ENCODE measurements at places on chromosomes 1 and 21. TPM values are rescaled to one million over a fixed set of nuclear protein-coding genes. Genes with fewer than 3 reads are reported as not detected.
A peak's percentile ranks its signal among the peaks of the same experiment; 100 is the strongest.

The UBL4B gene
- total RNA-seq = not detected

The MAP3K21 gene
- total RNA-seq = 6.9 TPM

The ZSWIM5 gene
- under 0.01 TPM for total RNA-seq

The GPR3 gene
- total RNA-seq = not detected

The AIRE gene
- total RNA-seq = not detected

The ANKRD34A gene
- total RNA-seq = under 0.01 TPM

The BARHL2 gene
- total RNA-seq = not detected

The CHIA gene
- not detected for total RNA-seq

The GPATCH2 gene
- total RNA-seq = 33.3 TPM

DNA sequence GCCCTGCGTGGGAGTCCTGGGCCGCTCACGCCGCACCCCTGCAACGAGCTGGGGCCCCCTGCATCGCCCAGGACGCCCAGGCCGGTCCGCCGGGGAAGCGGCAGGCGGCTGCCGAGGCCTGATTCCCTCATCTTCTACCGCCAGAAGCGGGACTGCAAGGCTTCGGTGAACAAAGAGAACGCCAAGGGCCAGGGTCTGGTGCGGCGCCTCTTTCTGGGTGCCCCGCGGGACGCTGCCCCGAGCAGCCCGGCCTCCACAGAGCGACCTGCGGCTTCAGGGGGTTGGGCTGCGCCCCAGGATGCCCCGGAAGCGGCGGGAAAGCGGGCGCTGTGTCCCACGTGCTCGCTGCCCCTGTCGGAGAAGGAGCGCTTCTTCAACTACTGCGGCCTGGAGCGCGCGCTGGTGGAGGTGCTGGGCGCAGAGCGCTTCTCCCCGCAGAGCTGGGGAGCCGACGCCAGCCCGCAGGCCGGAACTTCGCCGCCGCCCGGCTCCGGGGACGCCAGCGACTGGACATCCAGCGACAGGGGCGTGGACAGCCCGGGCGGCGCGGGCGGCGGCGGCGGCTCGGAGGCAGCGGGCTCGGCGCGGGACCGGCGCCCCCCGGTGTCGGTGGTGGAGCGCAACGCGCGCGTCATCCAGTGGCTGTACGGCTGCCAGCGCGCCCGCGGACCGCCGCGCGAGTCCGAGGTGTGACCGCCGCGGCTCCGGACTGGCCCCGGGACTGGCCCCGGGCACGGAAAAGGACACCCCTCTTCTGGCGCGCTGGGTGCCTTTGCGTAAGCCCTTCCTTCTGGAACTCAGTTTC, 2.7 kb downstream of the FAM110D start:
- no peak for DNase-seq

DNA sequence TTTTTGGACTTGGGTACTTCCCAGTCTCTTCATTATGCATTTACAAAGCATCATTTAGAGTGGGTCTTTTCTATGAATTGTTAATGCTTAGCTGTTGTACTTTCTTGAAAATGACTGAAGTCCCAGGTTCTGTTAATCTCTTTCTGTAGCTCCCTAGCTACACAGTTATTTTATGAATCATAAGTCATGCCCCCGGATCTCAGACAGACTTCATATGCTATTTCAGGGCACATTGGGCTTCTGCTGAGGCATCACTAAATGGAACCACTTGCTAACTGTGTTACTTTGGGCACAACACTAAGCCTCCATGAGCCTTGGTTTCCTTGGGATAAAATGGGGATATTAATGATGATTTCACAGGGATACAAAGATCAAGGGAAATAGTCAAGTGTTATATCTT, 55.5 kb upstream of the RBM15 start:
- no peak for DNase-seq

DNA sequence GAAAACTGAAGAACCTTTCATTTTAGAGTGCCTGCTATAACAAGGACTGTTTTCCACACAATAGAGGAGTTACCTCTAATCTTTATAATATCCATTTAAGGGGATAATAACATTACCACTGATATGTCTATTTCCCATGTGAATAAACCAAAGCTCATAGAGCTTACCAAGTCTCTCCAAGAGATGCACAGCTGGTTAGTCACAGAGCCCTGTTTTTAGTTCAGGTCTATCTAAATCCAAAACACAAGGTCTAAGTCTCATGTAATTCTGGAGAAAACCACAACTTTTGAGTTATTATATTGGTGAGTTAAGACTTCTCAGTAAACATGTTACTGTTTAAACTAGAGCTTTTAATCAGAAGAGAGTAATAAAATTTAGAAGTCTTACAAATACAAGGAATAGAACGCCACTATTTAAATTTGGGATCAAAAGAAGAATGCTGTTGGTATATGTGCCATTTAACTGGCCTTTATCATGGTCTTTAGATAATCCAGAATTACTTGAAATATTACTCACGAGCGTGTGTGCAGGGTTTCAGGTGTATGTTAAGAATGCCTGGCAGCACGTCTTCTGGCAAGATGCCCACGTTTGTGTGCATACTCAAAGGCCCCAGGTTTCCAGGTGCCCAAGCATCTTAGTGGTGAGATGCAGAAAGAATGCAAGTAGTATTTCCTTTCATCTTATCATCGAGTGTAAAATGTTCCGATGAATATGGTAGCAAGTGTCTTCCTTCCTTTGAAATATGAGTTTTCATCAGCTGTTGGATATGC, 190.6 kb downstream of the FMN2 start:
- DNase-seq = peak; percentile 71

GRCh38 chr1:64505944-64506655, 36.2 kb downstream of the CACHD1 start:
- peak; percentile 86 for DNase-seq

DNA sequence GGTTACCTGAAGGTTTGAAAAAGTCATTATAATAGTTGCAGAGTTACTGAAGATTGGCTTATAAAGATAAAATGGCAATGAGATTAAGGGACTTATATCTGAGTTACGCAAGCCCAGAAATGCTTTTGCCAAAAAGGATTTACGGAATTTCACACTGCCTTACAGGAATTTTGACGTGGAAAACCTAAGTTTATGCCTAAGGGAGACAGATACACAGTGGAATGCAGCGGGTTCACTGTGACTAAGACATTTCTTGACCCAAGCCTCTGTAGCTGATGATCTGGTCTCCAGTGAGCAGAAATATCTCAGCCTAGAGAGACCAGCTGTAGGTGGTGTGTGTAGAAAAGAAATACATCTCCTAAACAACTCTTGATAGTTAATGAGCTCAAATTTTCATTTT, 10.1 kb upstream of the EXO1 start:
- peak; percentile 13 for DNase-seq

DNA sequence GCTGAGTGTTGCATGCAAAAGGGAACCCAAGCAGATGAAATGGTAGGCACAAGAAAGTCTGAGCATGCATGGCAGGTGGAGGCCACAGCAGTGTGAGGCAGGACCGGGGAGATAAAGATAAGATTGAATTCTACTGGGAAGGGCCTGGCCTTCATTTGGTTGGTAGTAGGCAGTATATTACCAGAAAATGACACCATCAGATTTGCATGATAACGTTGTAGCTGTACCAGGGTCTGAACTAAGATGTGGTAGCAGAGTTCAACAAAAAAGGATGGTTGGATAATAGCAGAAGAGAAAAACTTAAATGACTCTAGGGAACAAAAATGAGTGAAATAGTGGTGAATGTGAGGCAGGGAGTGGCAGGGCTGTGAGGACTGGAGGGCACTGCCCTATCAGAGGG, 75.6 kb upstream of the DNAJC6 start:
- no peak for DNase-seq

GRCh38 chr1:115327270-115327669, 10.8 kb downstream of the NGF start:
- DNase-seq = no peak

- DNase-seq = no peak
Measured at GRCh38 chr1:236982380-236982779, 21.9 kb downstream of the MT1HL1 start.

DNA sequence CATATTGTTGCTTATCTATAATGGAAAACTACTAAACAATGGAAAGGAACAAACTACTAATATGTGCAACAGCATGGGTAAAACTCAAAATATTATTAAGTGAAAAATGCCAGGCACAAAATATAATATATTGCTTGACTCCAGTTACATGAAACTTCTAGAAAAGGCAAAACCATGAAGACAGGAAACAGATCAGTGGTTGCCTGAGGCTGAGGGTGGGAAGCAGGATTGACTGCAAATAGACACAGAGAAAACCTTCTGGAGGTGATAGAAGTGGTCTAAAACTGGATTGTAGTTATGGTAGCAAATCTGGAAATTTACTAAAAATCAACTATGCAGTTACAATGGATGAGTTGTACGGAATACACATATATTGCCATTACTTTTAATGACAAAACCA, 29.5 kb upstream of the SLC44A3 start:
- no peak for DNase-seq

DNA sequence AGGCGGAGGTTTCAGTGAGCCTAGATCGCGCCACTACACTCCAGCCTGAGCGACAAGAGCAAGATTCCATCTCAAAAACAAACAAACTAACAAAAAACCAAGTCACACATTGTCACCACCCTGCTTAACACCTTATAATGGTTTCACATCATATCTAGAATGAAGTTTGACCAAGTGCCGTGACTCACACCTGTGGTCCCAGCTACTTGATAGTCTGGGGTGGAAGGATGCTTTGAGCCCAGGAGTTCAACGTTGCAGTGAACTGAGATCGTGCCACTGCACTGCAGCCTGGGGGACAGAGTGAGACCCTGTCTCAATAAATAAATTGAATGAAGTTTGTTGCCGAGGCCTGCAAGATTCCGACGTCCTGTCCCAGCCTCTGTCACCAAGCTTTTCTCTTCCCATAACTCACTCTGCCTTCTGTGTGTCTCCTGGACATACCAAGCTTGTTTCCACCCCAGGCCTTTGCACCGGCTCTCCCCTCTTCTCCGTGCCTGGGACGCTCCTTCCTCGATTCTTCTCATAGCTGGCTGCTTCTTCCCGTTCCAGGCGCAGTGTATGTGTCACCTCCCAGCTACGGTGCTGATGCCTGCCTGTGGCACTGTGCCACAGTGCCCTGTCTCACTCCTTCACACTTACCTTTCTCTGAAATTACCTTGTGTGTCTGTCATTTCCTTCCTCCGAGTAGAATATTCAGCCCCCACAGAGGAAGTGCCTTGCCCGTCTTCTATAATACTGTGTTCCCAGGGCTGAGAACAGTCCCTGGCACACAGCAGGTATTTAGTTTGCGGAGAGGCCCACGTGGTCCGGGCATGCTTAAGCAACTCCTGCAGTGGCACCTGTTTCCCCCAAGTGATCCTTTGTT, 3.8 kb upstream of the SELENON start:
- peak; percentile 68 for DNase-seq

DNA sequence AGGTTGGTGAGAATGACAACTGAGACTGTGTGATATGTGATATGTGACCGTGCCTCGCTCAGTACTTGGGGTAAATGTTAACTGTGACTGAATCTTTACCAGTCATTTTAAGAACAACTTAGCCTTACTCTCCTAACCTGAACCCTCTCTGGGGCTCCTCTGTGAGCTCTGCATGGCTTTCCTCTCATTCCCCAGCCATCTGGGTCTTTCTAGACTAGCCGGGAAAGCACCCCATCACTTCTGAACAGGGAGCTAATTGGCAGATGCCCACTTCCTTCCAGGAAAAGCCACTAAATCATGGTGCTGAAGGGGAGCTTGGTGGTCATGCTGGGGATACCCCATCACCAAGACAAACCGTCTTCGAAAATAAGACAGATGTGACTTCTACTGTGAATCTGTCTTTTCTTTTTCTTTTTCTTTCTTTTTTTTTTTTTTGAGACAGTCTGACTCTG, 16.5 kb upstream of the FOXO6 start:
- DNase-seq = no peak

Measured in bronchial epithelial cell (primary cell).